ENCODE measurements at places on chromosomes 4 and X.

DNA sequence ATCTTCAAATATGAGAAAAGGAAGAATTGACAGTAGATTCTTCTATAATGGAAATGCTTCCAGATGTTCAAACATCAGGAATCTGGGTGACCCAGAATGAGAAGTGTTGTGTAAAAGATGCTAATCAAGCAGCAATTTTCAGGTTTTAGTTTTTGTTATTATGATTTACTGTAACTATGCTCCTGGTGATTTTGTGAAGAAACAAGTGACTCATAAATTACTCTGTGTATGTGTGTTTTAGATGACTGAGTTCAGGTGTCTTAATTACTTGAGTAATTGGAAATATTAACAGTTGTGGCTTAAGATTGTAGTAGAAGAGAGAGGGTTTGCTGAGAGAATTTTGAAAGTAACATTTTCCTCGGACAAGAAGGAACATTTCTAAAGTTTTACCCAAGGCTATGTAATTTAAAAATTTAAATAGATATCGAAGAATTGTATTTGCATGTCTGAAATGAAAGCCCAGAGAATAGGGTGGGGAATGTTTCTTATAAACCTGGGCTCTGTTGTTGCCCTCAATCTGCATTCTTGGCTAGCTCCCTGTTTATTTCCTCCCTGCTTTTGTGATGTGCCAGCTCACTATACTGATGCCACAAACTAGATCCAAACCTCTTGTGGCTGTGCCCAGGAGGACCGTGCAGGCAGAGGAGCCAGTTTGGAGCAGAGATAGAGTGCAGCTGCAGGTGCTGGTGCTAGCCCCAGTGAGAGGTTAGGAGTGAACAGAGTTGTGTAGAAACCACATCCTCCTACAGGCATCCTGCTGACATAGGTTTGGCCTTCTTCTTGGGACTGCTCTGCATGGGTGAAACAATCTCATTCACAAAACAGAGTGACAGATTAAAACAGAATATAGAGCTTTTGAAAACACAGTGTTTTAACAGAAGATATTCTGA is 25.4 kb upstream of the TNIP3 start:
- no peak for DNase-seq

GRCh38 chr4:102826105-102826889 is 1.1 kb downstream of the UBE2D3 start:
- no peak for DNase-seq

DNA sequence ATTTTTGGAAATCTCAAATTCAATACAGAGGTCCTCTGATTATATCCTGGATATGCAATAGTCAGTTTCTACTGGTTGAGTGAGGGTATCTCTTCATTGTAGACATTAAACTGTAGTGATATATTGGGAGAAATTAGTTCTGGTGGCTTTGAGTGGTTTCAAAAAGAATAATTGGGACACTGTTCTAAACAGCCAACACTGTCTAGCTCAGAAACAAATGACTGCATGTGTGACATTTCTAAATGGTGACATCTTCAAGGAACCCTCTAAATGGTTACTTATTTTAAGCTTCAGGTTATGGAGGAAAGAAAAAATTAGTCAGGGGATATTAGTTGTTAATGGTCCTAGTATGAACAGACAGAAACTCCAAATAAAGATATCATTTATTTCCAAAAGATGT is 186.2 kb downstream of the LARP7 start:
- no peak for DNase-seq

- DNase-seq = peak; percentile 70
These were observed 869 bp upstream of the ADD1 start for GRCh38 chr4:2842687-2843262.

GRCh38 chr4:92183825-92184224 is 119.9 kb upstream of the GRID2 start:
- DNase-seq = no peak

- DNase-seq = no peak
These were observed 6.4 kb upstream of the SLC10A6 start for GRCh38 chr4:86855572-86855971.

- DNase-seq = no peak
These were observed 1390.5 kb upstream of the TENM3 start for GRCh38 chr4:180852738-180853137.

DNA sequence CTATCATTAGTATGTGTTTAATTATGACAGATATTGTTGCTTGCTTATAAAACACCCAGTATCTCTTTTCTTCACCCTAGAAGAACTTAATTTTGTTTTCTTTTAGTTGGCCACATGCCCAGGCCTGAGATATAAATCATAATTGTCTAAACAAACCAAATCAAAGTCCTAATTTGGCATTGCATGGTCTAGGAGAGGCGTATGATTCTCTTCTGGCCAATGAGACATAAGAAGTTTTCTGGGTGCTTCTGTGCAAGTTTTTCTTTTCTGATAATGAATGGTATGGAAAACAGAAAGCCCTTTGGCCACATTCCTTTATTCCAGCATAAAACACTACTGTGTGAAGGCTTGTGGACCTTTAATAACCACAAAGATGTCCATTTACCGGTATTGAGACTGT is 192.9 kb upstream of the CTSO start:
- no peak for DNase-seq

DNA sequence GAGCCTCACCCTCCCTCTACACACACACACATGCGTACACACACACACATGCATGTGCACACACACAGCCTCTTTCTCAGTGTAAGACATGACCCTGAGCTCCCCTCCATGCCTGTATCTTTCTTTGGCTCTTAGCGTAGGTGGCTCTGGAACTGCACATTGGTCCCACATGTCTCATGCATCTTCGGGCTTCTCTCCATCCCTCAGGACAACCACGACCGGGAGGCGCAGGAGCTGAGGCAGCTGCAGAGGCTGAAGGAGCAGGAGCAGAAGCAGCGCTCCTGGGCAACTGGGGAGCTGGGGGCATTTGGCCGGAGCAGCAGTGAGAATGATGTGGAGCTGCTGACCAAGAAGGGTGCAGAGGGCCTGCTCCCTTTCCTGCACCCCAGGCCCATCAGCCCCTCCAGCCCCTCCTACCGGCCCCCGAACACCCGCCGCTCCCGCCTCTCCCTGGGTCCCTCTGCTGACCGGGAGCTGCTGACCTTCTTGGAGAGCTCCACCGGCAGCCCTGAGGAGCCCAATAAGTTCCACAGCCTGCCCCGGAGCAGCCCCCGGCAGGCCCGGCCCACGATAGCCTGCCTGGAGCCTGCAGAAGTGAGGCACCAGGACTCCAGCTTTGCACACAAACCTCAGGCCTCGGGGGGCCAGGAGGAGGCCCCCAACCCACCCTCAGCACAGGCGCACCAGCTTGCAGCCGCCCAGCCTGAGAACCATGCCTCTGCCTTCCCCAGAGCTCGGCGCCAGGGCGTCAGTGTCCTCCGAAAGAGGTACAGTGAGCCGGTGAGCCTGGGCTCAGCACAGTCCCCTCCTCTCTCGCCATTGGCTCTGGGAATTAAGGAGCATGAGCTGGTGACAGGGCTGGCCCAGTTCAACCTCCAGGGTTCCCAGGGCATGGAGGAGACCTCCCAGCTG is 38.6 kb downstream of the FHDC1 start:
- peak; percentile 56 for DNase-seq

DNA sequence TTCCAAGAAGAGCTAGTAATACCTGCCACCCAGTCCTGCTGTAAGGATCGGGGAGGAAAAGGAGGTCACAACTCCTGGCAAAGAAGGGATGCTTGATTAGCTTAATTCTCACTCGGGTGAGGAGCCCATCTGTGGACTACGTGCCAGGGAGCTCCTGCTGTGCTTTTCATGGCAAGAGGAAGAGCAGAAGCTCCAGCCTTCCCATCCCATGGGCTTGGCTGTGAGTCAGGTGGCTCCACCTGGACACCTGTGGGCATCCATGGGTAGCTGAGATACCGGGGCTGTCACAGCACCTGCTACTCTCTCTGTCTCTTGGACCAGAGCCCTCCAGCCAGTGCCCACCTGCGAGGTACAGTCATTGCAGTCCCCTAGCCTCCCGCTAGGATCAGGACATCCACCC is 18.0 kb downstream of the CLNK start:
- no peak for DNase-seq
